ENCODE measurements at places on chromosomes 7 and 10. TPM values are rescaled to one million over a fixed set of nuclear protein-coding genes. Genes with fewer than 3 reads are reported as not detected.

The SLC39A12 gene
- not detected for total RNA-seq

The OR2A12 gene
- total RNA-seq = 6.5 TPM

The HMX3 gene
- total RNA-seq = 2.6 TPM

The ANXA8 gene
- 32.5 TPM for total RNA-seq

The EN2 gene
- 2.6 TPM for total RNA-seq

The CDK14 gene
- 109 TPM for total RNA-seq
